Stomach (tissue), 19 donors: ENCODE measurements at places on chromosomes 3 and 15. TPM values are rescaled to one million over a fixed set of nuclear protein-coding genes. Genes with fewer than 3 reads are reported as not detected.

RASSF1 gene
- 19.3 TPM for total RNA-seq

BLM gene
- 2.3 TPM for total RNA-seq

TM6SF1 gene
- 2.4 TPM for total RNA-seq

- no peak overlapping the region for H3K27ac ChIP-seq
- H3K27me3 ChIP-seq: no peaks in the 10 kb centered on the region
- H3K36me3 ChIP-seq: no peaks in the 10 kb centered on the region
- H3K4me1 ChIP-seq: peaks cover 40% of the 10 kb centered on the region
- H3K4me3 ChIP-seq: no peak overlapping the region
- DNase-seq: no peak
These were observed 7.2 kb upstream of the FAM174B start for GRCh38 chr15:92662762-92663161.

- no peak overlapping the region for H3K27ac ChIP-seq
- DNase-seq: no peak
- peak overlapping the region; percentile 38 for H3K4me3 ChIP-seq
These were observed 421.9 kb downstream of the MECOM start for GRCh38 chr3:169241630-169241990.

DNA sequence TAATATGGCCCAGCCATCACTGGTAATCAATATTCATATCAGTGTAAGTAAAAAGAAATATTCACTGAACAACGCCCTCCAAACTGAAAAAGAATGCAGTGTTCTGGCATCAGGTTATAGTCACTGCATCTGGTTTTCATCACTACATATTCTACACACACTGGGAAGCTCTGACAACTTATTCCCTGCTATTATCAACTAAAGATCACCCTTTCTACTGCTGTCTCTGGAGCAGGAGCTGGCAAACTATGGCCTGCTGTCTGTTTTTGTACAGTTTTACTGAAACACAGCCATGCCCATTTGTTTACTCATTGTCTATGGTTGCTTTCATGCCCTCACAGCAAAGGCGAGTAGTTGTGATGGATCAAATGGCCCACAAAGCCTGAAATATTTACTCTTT, 35.3 kb downstream of the TUBGCP4 start:
- peak; percentile 4 for DNase-seq
- H3K36me3 ChIP-seq: peaks cover 69% of the 10 kb centered on the region
- no peak overlapping the region for H3K4me3 ChIP-seq
- no peaks in the 10 kb centered on the region for H3K27me3 ChIP-seq
- peaks cover 6% of the 10 kb centered on the region for H3K4me1 ChIP-seq

DNA sequence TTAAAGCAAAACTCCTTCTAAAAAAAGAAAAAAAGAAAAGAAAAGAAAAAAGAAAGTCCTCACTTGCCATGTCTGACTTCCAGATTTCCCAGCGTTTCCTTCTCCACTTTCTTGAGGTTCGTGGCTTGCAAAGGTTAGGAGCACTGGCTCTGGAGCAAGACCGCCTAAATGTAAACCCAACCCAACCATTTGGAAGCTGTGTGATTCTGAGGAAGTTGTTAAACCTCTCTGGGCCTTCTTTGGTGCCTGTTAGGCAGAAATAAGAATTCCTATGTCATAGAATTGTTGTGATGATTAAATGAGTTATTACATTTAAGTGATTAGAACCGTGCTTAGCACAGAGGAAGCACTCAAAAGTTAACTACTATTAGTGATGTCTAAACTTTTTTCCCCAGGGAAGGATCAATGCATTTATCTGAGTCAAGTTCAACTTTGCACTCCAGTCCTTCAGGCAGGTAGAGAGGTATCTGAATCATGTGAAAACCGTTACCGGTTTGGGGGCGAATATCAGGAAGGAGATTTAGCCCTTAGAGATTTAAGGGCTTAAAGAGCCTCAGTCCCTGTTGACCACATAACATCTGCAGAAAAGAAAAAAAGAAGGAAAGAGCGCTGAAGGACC, 78.3 kb upstream of the HES1 start:
- no peak overlapping the region for H3K27ac ChIP-seq
- peak overlapping the region; percentile 39 for H3K4me3 ChIP-seq
- H3K27me3 ChIP-seq: no peaks in the 10 kb centered on the region
- H3K36me3 ChIP-seq: no peaks in the 10 kb centered on the region

DNA sequence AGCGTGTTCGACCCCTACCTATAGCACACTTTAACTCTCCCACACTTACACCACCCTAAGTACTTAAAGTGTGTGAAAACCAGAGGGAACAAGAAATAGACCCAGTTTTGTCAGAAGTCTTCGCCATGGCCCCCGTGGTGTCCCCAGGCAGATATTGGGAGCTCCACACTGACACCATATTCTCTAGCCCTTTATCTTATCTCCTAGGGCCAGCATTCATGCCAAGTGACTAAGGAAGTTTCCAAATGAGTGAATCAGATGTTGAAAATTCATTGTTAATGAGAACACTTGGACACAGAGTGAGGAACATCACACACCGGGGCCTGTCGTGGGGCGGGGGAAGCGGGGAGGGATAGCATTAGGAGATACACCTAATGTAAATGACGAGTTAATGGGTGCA, 31.8 kb downstream of the P3H2 start:
- no peak overlapping the region for H3K4me3 ChIP-seq
- H3K27ac ChIP-seq: no peak overlapping the region
- no peaks in the 10 kb centered on the region for H3K36me3 ChIP-seq
- H3K27me3 ChIP-seq: no peaks in the 10 kb centered on the region
- peaks cover 13% of the 10 kb centered on the region for H3K4me1 ChIP-seq

DNA sequence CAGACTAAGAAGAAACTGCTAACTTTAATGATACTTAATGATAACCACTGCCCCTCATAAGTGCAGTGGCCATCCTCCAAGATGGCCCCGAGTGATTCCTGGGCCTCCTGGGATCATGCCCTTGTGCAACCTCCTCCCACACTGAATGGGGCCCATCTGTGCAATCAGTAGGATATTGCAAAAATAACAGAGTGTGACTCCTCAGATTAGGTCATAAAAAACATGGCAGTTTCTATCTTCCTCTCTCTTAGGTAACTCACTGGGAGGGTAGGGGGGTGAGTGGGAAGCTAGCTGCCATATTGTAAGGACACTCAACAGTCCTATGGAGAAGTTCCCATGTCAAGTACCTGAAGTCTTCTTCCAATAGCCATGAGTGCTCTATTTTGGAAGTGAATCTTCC, 173.0 kb downstream of the SHQ1 start:
- no peaks in the 10 kb centered on the region for H3K27me3 ChIP-seq
- no peak for DNase-seq
- no peak overlapping the region for H3K27ac ChIP-seq
- H3K4me1 ChIP-seq: no peaks in the 10 kb centered on the region
- H3K4me3 ChIP-seq: no peak overlapping the region
- H3K36me3 ChIP-seq: no peaks in the 10 kb centered on the region

DNA sequence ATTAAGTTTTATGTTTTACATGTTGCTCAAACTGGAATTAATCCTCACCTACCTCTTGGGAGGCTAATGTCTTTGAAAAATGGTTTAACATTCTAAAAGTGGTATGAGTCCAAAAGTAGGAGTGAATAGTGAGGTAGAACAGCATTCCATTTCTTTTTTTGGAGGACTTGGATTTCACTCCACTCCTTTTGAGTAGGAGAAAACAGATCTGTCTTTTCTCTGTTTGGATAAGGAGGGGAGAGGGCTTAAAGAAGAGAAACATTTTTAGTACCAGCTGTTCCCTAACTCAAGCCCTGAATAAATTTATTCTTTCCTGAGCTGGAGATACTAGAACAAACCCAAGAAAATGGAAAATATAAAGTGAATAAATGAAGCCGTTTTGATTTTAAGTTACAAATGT, 687.9 kb downstream of the MECOM start:
- no peaks in the 10 kb centered on the region for H3K36me3 ChIP-seq
- no peaks in the 10 kb centered on the region for H3K27me3 ChIP-seq
- H3K4me3 ChIP-seq: no peak overlapping the region
- no peak overlapping the region for H3K27ac ChIP-seq
- no peak for DNase-seq
- H3K4me1 ChIP-seq: no peaks in the 10 kb centered on the region

DNA sequence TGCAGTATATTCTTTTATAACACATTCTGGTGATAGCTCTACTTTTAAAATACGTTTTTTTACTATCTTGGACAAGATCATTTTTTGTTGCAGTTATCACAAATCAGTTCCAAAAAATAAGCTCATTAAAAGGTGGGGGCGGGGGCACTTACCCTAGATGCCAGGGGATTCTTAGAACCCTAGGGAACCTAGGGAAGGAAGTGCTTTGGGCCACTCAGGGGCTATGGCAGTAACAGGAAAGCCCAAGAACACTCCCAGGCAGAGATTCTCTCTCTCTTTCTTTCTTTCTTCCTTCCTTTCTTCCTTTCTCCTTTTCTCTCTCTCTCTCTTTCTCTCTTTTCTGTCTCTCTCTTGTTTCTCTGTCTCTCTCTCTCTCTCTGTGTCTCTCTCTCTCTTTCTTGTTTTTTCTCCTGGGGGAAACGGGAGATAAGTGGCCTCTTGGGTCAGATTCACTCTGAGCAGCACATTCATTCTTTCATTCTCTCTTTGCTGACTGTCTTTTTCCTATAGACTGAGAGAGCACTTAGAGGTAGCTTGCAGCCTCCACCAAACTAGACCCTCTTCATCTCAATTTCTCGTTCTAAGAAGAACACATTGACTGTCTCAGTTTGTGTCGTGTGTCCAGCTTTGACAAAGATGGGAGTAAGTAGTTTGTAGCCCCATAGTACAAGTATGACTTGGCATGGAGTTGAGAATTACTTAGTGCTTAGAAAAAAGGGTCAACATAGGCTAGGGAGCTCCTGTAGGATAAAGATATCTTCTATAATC, 16.6 kb downstream of the SCAANT1 start:
- no peaks in the 10 kb centered on the region for H3K4me1 ChIP-seq
- H3K36me3 ChIP-seq: peaks cover 23% of the 10 kb centered on the region
- DNase-seq: no peak
- no peaks in the 10 kb centered on the region for H3K27me3 ChIP-seq
- no peak overlapping the region for H3K4me3 ChIP-seq
- H3K27ac ChIP-seq: no peak overlapping the region

- H3K27me3 ChIP-seq: no peaks in the 10 kb centered on the region
- H3K36me3 ChIP-seq: no peaks in the 10 kb centered on the region
- no peak overlapping the region for H3K4me3 ChIP-seq
- no peak overlapping the region for H3K27ac ChIP-seq
- no peaks in the 10 kb centered on the region for H3K4me1 ChIP-seq
These were observed 149.7 kb upstream of the CDIN1 start for GRCh38 chr15:36429707-36430106.

GRCh38 chr15:62254137-62254934, 89.3 kb upstream of the C2CD4B start:
- no peak overlapping the region for H3K4me3 ChIP-seq
- H3K36me3 ChIP-seq: no peaks in the 10 kb centered on the region
- no peaks in the 10 kb centered on the region for H3K4me1 ChIP-seq
- peak; percentile 88 for DNase-seq

GRCh38 chr3:47863391-47864128, 60.6 kb downstream of the DHX30 start:
- no peaks in the 10 kb centered on the region for H3K27me3 ChIP-seq
- no peaks in the 10 kb centered on the region for H3K4me1 ChIP-seq
- no peak overlapping the region for H3K4me3 ChIP-seq
- peaks cover 90% of the 10 kb centered on the region for H3K36me3 ChIP-seq
- no peak for DNase-seq
- no peak overlapping the region for H3K27ac ChIP-seq

DNA sequence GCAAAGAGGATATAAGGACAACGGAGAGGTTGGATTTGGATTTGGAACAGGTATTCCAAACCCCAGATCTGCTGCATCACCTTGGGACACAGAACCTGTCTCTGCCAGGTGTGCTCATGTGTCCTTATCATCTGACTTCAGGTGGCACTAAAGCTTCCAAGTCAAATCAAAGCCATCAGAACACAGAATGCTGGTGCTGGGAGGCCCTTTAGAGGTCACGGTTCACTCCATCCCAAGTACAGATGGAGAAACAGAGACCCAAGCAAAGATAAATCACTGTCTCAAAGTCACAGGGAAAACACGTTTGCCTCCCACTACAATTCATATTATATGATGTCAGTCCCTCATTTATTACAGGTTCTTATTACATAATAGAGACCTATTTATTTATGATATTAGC, 72.8 kb downstream of the HES1 start:
- no peak for DNase-seq
- peaks cover 37% of the 10 kb centered on the region for H3K4me1 ChIP-seq
- H3K27ac ChIP-seq: no peak overlapping the region
- H3K4me3 ChIP-seq: no peak overlapping the region

- DNase-seq: no peak
- no peaks in the 10 kb centered on the region for H3K4me1 ChIP-seq
- H3K4me3 ChIP-seq: no peak overlapping the region
- no peak overlapping the region for H3K27ac ChIP-seq
- H3K36me3 ChIP-seq: no peaks in the 10 kb centered on the region
These were observed 323.0 kb upstream of the SEMA6D start for GRCh38 chr15:47394286-47394809.

DNA sequence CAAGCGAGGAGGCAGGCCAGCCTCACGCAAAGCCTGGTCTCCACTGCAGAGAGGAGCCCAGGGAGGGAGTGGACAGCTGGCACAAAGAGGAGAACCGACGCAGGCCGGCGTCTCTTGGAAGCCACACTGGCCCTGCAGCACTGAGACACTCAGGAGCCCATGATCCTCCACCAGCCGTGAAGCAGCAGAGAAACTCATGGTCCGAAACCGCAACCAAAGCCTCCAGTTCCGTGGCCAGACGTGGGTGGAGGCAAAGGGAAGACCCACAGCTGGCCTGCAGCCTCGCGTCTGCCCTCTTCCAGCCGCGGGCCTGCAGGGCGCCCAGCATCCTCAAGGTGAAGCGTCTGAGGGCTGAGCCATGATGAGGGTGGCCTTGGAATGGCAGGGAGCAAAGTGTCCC, 62.2 kb upstream of the SEC61A1 start:
- H3K36me3 ChIP-seq: no peaks in the 10 kb centered on the region
- H3K4me1 ChIP-seq: no peaks in the 10 kb centered on the region
- no peaks in the 10 kb centered on the region for H3K27me3 ChIP-seq

- H3K36me3 ChIP-seq: no peaks in the 10 kb centered on the region
- H3K4me3 ChIP-seq: no peak overlapping the region
- peaks cover 21% of the 10 kb centered on the region for H3K4me1 ChIP-seq
- no peak overlapping the region for H3K27ac ChIP-seq
These were observed 69.5 kb upstream of the VGLL4 start for GRCh38 chr3:11713171-11713570.

DNA sequence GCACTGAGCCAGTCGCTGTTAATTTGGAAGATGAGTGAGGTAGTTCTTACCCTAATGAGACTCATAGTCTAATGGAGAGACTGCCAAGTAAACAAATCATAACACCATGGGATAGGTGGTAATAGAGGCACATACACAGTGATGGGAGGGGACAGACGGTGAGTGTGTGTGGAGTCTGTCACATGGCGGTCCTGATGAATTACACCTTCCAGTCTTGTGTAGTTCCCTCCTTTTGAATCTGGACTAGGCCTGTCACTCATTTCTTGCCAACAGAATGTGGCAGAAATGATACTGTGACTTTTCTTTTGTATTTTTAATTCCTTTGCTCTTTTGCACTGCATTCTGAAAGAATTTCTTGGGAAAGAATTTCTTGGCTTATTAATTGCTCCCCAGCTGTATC, 78.1 kb downstream of the NR1D2 start:
- no peaks in the 10 kb centered on the region for H3K4me1 ChIP-seq
- H3K36me3 ChIP-seq: no peaks in the 10 kb centered on the region
- H3K4me3 ChIP-seq: no peak overlapping the region
- H3K27ac ChIP-seq: no peak overlapping the region
